ENCODE measurements at places on chromosomes 3 and 15.

DNA sequence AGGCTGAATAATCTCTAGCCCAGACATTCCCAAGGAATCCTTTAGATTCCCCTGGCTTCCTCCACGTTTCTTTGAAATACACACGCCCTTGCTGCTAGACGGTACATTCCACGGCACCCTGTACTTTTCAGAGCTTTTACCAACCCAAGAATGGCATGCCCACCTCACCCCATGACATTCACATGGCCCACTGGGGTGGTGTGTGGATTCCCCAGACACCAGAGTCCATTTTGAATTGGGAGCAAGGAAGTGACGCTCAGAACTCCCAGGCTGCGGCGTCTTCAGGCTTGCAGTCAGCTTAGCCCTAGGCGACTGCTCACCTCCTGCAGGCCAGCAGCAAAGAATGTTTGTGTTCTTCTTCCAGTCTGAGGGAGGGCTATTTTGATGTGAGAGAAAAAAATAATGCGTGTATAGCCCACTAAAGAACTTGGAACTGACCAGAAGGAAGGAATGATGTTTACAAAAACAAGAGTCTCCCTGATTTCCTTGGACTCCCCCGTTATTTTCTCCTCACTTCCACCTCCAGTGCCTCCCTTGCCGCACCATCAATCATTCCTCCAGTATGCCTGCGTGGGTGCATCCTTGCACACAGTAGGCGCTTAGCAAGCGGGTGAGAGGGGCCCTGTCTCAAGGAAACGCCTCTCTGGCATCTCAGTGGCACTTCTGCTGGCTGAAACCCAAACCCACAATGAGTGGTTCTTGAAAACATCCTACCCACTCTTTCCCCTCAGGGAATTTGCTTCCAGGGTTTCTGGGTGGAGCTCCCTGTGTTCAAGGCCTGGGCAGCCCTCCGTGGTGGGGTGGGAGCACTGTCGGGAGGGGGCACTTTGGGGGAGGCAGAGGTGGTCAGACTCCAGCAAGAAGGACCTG, 59.9 kb downstream of the SMAD6 start:
- no peak for DNase-seq

DNA sequence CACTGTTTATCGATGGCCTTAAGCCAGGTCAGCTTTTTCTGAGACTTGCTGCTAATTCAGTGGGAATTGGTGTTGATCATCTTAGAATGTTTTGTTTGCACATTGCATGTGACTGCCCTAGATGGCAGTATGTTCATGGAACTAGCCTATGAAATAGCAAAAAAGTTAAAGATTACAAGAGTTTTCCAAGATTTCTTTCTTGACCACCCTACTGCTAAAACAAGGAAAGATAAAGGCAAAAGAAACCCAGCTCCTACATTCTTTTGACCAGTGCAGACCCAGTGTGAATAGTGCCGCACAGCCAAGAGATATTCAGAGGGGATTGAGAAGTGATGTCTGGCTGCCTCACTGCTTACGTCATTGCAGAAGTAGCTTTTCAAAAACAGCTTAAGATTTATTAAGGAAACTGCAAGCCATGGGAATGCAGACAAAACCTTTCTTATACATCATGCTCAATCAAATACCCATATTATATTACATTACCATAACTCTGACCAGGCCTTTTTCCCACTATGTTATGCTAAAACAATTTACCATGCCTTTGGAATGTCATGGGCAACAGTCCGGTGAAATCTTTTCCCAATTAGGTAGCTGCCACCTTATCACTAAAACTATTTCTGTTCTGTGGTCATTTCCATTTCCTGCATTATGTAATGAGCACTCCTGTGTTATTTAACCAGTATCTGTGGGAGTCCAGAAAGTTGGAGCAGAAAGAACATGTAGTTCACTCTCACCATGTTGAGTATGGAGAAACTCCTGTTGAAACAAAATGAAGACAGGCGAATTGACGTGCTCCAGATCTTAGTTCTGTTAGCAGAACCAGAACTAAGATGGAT, 6.0 kb downstream of the PHLDB2 start:
- peak; percentile 14 for DNase-seq

- DNase-seq = no peak
Observed at GRCh38 chr3:53224536-53224935, 31.3 kb downstream of the TKT start.

DNA sequence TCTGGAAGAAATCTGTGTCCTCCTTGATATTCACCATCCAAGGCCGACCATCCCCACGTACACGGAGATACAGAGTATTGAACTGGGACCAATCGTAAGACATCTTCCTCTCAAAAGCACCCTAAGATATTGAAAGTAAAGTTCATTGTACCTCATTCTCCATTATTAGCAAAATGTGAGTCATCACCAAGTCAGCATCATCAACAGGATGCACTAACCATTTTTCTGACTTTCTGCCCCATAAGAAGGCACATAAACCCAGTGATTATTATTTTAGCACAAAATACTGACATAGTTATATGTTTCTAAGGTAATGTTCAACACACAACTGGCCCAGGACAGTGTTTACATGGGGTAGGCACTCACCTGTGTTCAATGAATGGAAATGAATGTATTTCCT, 7.4 kb downstream of the NDUFAF1 start:
- no peak for DNase-seq
